ENCODE measurements at places on chromosomes 2 and 18. TPM values are rescaled to one million over a fixed set of nuclear protein-coding genes. Genes with fewer than 3 reads are reported as not detected.

DNA sequence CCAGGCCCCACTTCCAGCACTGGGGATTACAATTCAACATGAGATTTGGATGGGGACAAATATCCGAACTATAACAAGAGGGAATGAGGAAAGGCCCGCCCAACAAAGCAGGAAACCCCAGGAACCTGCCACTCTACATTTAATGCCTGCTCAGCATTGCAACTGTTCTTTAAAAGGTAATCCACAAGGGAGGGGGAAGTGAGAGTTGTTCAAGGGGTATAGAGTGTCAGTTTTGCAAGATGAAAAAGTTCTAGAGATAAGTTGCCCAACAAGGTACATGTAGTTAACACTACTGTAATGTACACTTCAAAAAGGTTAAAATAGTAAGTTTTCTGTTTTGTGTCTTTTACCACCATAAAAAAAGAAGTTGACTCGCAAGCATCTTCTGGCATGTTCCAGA is 137.6 kb downstream of the MBD2 start:
- no peak for DNase-seq
- H3K27me3 ChIP-seq, result peaks cover under 1% of the 10 kb centered on the region
- H3K4me1 ChIP-seq, result peaks cover 26% of the 10 kb centered on the region
- peak overlapping the region; percentile 91 for H3K27ac ChIP-seq
- H3K4me3 ChIP-seq, result peak overlapping the region; percentile 34

Gene RNU2-63P
- total RNA-seq, result 7.0 TPM

GRCh38 chr2:43884689-43885088 is 45.9 kb downstream of the ABCG8 start:
- DNase-seq, result no peak
- no peaks in the 10 kb centered on the region for H3K4me1 ChIP-seq
- no peaks in the 10 kb centered on the region for H3K27me3 ChIP-seq
- H3K4me3 ChIP-seq, result no peak overlapping the region

Gene PARD3B
- total RNA-seq, result 1.0 TPM

GRCh38 chr2:216388046-216388884 is 16.0 kb upstream of the MARCHF4 start:
- peaks cover 5% of the 10 kb centered on the region for H3K27me3 ChIP-seq
- H3K4me3 ChIP-seq, result no peak overlapping the region
- H3K27ac ChIP-seq, result peak overlapping the region; percentile 43
- H3K36me3 ChIP-seq, result no peaks in the 10 kb centered on the region

Gene MAT2A
- 273 TPM for total RNA-seq

GRCh38 chr2:156769802-156770201 is 333.6 kb downstream of the GPD2 start:
- no peak overlapping the region for H3K27ac ChIP-seq
- peaks cover 2% of the 10 kb centered on the region for H3K4me1 ChIP-seq
- no peak for DNase-seq
- no peak overlapping the region for H3K4me3 ChIP-seq
- no peaks in the 10 kb centered on the region for H3K27me3 ChIP-seq

GRCh38 chr2:232941912-232942594 is 71.0 kb downstream of the NGEF start:
- H3K27me3 ChIP-seq, result peaks cover 13% of the 10 kb centered on the region
- DNase-seq, result no peak
- H3K4me1 ChIP-seq, result no peaks in the 10 kb centered on the region
- no peaks in the 10 kb centered on the region for H3K36me3 ChIP-seq

Gene SP140L
- 96.2 TPM for total RNA-seq

Gene RAB6C
- total RNA-seq, result not detected

DNA sequence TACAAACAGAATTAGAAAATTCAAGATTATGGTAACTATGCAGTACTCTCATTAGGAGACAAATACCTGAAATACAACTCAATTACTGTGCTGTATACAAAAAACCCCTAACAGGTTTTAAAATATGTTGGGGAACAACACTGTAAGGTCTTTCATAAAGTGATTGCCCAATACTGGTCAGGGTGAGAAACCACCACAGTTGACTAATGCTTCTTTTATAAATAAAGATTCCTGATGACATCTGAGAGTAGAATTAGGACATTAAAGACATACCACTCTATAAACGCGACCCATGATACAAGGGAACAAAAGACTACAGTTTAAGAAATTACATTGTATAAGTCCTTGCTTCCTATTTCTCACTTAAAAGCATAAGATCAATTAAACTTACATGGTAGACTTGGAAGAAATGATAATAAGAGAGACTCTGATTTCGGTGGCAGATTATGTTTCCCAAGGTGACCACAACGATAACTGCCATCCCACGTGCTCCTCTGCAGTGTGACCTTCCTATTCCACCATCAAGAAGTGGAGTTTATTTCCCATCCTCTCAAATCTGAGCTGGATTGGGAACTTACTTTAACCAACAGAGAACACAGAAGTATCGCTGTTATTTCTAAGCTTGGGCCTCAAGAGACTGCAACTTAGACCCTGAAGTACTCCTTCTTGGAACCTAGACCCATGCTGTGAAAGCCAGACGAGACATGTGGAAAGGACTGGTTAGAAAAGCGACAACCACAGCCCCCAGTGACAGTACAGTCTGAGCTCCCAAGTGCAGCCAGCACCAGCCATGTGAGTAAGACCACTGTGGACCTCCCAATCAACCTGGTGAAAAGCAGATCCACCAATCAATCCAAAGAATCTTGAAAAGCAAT is 52.3 kb downstream of the ZNF521 start:
- no peak for DNase-seq
- H3K36me3 ChIP-seq, result no peaks in the 10 kb centered on the region
- no peak overlapping the region for H3K27ac ChIP-seq
- H3K27me3 ChIP-seq, result no peaks in the 10 kb centered on the region
- H3K4me1 ChIP-seq, result no peaks in the 10 kb centered on the region

DNA sequence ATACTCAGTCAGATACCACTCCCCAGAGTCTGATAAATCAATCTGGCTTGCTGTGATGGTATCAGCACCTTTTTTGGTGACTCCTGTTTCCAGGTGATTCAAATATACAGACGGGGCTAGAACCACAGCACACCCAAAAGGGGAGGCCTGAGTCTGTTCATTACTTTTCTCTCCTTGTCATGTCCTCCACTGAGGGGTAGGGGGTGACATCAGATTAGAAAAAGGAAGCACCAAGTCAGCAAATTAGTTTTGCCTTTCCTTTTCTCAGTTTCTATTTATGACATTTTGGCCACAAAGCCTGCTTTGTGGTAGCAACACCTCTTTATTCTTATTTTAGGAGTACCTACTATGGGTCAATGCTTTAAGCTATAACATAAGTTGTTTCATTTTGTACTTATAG is 127.4 kb downstream of the CCDC102B start:
- no peaks in the 10 kb centered on the region for H3K36me3 ChIP-seq
- no peak overlapping the region for H3K27ac ChIP-seq
- H3K4me1 ChIP-seq, result no peaks in the 10 kb centered on the region
- no peaks in the 10 kb centered on the region for H3K27me3 ChIP-seq

Gene GKN1
- not detected for total RNA-seq

Gene MAL
- 188 TPM for total RNA-seq

- H3K4me1 ChIP-seq, result peaks cover 10% of the 10 kb centered on the region
- H3K36me3 ChIP-seq, result no peaks in the 10 kb centered on the region
- no peak overlapping the region for H3K4me3 ChIP-seq
- H3K27me3 ChIP-seq, result peaks cover 18% of the 10 kb centered on the region
- no peak overlapping the region for H3K27ac ChIP-seq
These were observed 58.1 kb upstream of the TTC39C start for GRCh38 chr18:23956483-23956882.

Gene SLC14A1
- 2.4 TPM for total RNA-seq

DNA sequence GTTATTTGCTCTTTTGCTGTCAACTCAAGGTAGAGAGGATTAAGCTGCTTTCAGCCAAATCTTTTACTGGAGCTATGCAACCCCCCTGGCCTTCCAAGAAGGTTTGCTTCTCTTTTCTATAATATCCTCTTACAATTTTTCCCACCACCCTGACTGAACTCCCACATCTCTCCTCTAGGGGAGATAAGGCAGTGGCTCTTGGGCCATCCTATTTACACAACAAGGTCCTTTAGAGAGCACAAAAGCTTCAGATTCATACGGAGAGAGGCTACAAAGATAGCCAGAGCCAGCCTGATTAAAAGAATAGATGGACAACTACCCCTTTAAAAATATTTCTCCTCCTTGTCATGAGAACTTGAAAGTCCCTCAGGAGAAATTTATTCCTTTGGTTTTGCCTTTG is 95.7 kb downstream of the TPGS2 start:
- no peaks in the 10 kb centered on the region for H3K4me1 ChIP-seq
- no peak for DNase-seq
- no peak overlapping the region for H3K4me3 ChIP-seq
- H3K27me3 ChIP-seq, result peaks cover 3% of the 10 kb centered on the region

DNA sequence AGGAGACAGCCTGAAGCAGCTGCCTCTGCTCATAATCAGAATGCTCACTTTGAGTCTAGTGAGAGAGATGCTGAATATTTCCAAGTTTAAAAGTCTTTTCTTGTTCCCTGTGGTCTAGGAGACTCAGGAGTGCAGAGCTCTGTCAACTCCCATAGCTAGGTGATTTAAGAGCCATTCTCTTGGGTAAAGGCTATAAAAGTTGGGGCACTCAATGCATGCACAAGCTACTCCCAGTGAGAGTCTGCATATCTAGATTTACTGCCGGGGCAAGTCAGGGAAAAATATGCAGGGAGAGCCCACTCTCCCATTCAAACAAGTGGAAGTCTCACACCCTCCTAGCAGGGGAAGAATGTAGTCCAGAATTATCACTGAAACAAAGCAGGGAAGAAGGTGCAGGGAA is 408.6 kb upstream of the KCNJ3 start:
- H3K36me3 ChIP-seq, result no peaks in the 10 kb centered on the region
- DNase-seq, result no peak
- H3K27me3 ChIP-seq, result no peaks in the 10 kb centered on the region
- H3K4me3 ChIP-seq, result no peak overlapping the region
- H3K4me1 ChIP-seq, result no peaks in the 10 kb centered on the region

DNA sequence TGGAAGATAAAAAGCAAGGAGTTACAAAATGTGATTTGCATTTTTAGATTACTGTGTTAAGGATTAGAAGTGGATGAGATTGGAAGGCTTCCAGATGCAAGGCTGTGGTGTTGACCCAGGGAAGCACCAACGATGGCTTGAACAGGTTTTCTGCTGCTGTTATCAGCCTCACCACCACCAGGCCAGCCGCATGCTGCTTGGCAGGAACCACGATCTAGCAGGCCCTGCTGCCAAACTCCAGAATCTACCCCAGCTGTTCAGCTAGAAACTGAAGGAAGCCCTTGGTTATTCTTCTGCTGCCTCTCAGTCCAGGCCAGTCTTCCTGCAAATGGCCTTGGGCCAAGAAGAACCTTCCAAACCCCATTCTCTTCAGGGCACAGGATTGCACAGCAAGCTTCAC is 133.9 kb downstream of the MTCL1 start:
- H3K27me3 ChIP-seq, result peaks cover 8% of the 10 kb centered on the region
- H3K4me1 ChIP-seq, result no peaks in the 10 kb centered on the region
- DNase-seq, result no peak
- no peaks in the 10 kb centered on the region for H3K36me3 ChIP-seq
- H3K4me3 ChIP-seq, result no peak overlapping the region

Gene BCL11A
- total RNA-seq, result not detected

GRCh38 chr2:28380219-28380618 is 12.4 kb upstream of the FOSL2 start:
- peaks cover 50% of the 10 kb centered on the region for H3K4me1 ChIP-seq
- DNase-seq, result no peak
- H3K27ac ChIP-seq, result no peak overlapping the region
- no peaks in the 10 kb centered on the region for H3K36me3 ChIP-seq
- H3K27me3 ChIP-seq, result peaks cover 2% of the 10 kb centered on the region

Gene COL3A1
- not detected for total RNA-seq

DNA sequence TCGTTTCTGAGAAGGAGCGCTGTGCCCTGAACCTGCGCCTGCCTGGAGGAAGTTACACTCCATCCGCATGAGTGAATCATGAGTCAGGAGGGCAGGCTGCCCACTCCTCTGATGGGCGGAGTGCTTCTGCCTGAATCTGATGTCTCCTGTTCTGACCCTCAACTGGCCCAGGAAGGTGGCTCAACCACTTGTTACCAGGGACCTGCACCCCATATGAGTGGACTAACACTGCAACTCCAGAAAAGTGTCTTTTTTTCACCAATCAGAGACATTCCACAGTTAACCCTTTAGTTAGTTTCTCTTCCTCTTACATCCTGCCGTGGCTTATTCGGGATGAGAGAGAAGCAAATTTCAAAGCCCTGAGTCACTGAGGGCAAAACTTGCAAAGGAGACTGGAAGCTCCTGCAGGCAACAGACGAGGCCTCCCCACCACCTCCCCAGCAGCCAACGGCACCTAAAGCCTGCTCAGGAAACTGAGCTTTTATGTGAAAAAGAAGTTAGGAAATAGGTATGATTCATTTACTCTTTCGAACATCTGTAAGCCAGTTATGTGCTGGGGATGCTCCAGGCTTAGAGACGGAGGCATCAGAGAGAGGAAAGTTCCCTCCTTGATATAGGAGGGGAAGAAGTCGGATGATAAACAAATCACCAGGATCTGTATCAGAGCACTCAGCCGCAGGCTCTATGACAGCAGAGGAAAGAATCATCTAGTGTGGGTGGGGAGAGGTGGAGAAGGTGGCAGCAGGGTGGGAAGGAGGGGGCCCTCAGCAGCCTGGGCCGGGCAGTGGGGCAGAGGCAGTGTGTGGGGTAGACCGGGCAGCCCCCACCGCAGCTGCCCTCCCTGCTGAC is 30.9 kb downstream of the MBP start:
- H3K36me3 ChIP-seq, result peaks cover 85% of the 10 kb centered on the region
- H3K27me3 ChIP-seq, result no peaks in the 10 kb centered on the region
- H3K4me1 ChIP-seq, result peaks cover 93% of the 10 kb centered on the region
- peak overlapping the region; percentile 96 for H3K27ac ChIP-seq

GRCh38 chr2:203453858-203454451 is 81.1 kb downstream of the RAPH1 start:
- H3K36me3 ChIP-seq, result no peaks in the 10 kb centered on the region
- H3K4me3 ChIP-seq, result no peak overlapping the region
- H3K4me1 ChIP-seq, result no peaks in the 10 kb centered on the region
- no peaks in the 10 kb centered on the region for H3K27me3 ChIP-seq

- H3K4me3 ChIP-seq, result no peak overlapping the region
- no peaks in the 10 kb centered on the region for H3K36me3 ChIP-seq
- no peaks in the 10 kb centered on the region for H3K27me3 ChIP-seq
- no peaks in the 10 kb centered on the region for H3K4me1 ChIP-seq
These were observed 353.6 kb upstream of the TRIB2 start for GRCh38 chr2:12363138-12363537.

DNA sequence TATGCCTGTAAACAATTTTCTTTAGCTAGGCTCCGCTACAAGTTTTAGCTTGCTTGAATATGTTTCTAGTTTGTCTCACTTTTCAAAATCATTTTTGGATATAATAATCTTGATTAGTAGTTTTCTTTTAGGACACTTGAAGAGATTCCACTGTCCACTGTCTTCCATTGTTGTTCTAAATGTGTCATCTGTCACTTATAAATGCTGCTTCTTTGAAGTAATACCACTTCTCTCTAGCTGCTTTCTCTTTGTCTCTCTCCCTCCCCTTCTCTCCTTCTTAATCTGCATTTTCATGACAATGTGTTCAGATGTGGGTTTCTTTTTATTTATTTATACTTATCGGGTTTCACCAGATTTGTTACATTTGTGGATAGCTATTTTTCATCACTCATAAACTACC is 73.7 kb upstream of the DPP10 start:
- H3K27me3 ChIP-seq, result no peaks in the 10 kb centered on the region
- no peak overlapping the region for H3K4me3 ChIP-seq
- H3K36me3 ChIP-seq, result no peaks in the 10 kb centered on the region
- no peak for DNase-seq
- no peak overlapping the region for H3K27ac ChIP-seq
- no peaks in the 10 kb centered on the region for H3K4me1 ChIP-seq

GRCh38 chr2:9288233-9288632 is 81.6 kb downstream of the ASAP2 start:
- H3K27me3 ChIP-seq, result peaks cover 10% of the 10 kb centered on the region
- no peak for DNase-seq
- no peak overlapping the region for H3K27ac ChIP-seq
- no peak overlapping the region for H3K4me3 ChIP-seq
- H3K4me1 ChIP-seq, result no peaks in the 10 kb centered on the region
